Islet precursor cell (in vitro differentiated cells): ENCODE measurements at places on chromosomes 13 and 19.
A peak's percentile ranks its signal among the peaks of the same experiment; 100 is the strongest.

DNA sequence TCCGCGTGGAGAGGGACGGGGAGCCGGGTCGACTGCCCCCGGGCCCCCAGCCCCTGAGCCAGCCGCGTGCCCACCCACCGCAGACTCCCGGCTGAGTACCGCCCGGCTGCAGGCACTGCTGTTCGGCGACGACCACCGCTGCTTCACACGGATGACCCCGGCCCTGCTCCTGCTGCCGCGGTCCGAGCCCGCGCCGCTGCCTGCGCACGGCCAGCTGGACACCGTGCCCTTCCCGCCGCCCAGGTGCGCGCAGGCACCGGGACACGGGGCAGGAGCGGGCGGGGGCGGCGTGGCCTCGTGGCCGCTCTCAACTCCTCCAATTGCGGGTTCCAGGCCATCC, 1.6 kb downstream of the AMH start:
- no peak for DNase-seq

GRCh38 chr13:73967397-73968165, 166.6 kb downstream of the KLF12 start:
- no peak for DNase-seq

DNA sequence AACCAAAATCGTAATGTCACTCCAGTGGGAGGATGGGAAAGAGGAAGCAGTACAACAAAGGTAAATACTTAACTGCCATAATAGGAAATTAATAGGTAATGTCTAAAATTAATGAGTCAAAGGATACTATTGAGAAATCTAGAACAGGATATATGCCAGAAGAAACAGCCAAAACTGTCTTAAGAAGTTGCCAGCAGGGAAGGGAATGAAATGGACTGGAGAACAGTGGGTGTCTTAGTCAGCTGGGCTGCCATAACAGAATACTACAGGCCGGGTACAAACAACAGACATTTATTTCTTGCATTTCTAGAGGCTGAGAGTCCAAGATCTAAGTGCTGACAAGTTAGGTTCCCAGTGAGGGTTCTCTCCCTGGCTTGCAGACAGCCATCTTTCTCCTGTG, 40.3 kb upstream of the IPO5 start:
- no peak for DNase-seq

DNA sequence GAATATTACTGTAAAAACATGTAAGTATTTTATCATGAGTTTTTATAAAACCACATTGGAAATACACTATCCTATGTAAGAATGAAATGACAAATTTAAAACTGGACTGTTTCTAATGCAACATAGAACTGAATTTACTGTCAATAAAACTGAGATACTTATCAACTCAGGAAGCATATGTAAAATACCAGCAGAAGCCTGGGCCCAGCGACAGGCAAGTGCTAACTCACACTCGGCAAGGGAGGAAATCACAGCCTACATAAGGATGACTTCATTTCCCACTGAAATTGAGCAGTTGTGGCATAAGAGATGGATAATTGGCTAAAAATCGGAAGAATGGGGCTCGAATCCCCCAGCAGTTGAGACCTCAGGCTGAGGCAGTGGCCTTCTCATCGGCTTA, 12.1 kb downstream of the PROZ start:
- peak; percentile 12 for DNase-seq

DNA sequence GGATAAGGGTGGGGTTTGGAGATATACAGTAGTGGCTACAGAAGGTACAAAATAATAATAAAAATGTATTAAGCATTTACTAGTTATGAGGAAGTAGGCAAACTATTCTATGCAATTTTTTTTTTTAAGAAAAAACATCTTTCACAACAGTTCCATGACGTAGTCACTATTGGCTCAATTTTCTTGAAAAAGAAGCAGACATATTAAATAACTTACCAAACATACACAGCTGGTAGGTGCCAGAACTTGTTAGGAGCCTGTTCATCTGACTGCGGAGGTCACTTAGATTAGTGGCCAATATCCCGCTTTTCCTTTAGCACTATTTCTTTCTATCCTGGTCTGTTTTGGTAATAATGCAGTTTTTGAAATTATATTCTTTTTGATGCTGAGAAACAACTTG, 593.5 kb downstream of the KCTD12 start:
- no peak for DNase-seq

GRCh38 chr13:30061217-30061616, 210.8 kb upstream of the UBL3 start:
- no peak for DNase-seq

DNA sequence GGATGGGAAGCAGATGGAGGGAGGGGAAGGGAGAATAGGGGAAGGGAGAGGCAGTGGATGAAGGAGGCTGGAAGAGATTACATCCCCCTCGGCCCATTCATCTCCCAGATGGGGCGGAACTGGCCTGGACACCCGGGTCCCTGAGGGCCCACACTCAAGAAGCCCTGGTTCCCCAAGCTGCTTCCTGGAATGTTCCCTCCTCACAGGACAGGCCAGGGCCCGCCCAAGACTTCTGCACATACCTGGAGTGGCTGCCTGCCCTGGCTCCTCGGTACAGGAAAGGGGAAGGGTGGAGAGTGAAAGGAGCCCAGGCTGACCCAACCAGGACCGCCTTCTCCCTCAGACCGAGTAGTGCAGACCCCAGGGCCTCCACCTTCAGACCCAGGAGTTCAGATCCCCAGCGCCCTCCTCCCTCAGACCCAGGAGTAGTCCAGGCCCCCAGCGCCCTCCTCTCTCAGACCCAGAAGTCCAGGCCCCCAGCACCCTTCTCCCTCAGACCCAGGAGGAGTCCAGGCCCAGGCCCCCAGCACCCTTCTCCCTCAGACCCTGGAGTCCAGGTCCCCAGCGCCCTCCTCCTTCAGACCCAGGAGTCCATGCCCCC, 489 bp downstream of the NTF4 start:
- DNase-seq = peak; percentile 84

DNA sequence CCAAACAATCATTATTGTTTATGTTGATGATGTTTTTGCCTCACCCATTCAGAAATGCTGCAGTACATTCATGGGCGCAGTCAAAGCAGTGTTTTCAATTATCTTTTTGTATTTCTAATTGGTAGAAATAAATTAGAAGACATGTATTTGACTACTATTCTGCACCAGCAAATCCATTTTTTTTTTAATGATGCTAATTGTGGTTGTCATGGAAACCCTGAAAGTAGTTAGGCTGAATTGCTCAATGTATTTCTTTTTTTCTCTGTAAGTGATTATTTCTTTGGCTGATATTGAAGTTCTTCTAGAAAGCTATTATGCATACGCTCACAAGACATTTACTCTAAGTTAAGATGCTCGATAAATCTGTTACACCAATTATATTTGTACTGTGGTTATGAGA, 101.2 kb downstream of the RFC3 start:
- no peak for DNase-seq

GRCh38 chr13:48819376-48819775, 156.3 kb upstream of the FNDC3A start:
- DNase-seq = no peak

DNA sequence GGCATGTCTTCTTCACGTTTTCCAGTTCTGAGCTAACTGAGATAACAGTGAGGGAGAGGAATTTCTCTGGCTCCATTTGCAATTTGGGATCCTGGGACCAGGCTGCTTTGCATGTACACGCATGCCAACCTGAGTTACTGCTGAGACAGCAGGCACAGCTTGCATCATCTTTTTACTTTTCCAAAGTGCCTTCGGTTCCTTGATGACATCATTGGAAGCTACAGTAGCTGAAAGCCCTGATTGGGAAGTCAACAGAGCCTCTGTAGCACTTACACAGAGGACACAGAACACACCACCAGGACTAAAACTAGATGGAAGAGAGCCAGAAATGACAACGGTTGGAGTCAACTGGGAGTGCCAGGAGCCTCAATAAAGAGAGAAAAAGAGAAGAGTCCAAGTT, 399.1 kb upstream of the GPC6 start:
- no peak for DNase-seq

DNA sequence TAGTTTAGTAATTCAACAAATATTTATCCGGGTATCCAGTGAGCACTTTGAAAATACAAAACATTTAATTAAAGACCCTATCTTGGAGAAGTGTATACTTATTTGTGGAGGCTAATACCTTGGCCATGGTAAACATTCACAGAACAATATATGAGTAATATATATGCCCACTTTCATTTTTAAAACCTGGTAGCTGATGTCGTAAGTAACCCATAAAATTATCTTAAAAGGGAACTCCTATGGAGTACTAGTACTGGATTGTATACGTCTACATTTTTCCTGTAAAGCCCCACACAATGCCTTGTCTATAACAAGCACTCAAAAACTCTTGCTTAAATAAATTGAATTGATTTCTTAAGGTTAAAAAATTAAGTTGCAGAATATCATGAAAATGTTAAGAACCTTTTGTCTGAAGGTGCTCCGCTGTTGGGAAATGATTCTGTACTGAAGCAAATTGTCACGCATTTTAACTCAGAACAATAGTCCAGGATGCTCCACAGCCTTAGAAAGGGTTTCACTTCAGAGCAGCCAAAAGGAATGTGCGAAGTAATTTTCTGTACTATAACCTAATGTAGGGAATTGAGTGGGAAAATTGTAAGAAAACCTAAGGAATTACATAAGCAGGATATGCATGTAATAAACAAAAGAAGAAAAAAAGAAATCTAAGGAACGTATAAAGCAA, 58.9 kb upstream of the C1QTNF9 start:
- DNase-seq = no peak

DNA sequence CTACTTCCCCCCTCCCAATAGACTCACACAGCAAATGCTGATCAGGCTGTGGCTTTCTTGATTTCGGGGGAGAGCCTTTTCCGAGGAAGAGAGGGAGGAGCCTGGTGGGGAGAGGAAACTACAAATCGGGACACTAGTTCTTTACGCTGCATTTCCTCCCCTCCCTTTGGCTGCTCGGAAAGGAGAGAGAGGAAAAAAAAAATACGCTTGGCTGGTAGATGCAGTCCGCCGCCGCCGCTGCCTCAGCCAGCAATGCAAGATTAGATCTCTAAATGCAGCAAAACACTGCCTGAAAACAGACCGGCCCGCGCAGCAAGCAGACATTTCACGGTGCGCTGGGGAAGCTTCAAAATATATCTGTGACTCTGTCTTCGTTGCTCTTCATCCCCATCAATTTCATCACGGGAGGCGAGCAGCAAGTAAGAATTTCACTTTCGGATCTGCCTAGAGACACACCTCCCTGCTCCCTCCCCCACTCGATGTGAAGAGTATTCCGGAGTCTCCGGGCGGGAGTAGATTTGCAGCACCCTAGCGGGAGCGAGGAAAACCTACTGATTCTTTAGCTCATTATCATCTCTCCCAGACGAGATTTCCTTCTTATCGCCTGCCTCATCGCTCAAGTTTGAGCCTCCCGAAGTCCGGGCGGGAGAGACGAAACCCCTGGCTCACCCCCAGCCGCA, at the start of gene PCDH17:
TSS of gene PCDH17 (plus strand) at position 149 of the 680 bp plus-strand sequence. CDS start 803 bp downstream, outside the sequence.
- peak; percentile 76 for DNase-seq

DNA sequence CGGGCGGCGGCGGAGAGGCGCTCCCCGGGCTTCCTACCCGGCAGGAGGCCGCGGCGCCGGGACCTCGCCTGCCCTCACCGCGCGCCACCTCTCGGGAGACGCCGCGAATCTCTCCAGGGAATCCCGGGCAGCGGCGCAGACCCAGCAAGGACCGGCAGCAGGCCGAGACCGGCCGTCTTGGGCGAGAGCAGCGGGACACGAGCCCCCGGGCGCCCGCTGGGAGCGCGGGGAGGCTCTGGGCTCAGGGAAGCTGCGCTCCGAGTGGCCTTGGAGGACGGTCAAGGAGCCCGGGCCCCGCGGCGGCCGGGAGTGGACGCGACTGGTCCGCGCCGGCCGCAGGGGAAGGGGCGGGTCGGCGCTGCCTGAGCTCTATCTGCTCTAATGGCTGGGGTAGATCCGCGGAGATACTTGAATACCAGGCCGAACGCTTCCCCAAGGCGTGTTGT, 14.7 kb downstream of the CDX2 start:
- peak; percentile 89 for DNase-seq
